HFFc6 (cell line): ENCODE measurements at places on chromosomes 6 and 20.

GRCh38 chr6:11331111-11331510 lies 98.6 kb upstream of the NEDD9 start:
- no peak for DNase-seq

GRCh38 chr6:162618448-162619002 lies 109.0 kb downstream of the PRKN start:
- no peak for DNase-seq

DNA sequence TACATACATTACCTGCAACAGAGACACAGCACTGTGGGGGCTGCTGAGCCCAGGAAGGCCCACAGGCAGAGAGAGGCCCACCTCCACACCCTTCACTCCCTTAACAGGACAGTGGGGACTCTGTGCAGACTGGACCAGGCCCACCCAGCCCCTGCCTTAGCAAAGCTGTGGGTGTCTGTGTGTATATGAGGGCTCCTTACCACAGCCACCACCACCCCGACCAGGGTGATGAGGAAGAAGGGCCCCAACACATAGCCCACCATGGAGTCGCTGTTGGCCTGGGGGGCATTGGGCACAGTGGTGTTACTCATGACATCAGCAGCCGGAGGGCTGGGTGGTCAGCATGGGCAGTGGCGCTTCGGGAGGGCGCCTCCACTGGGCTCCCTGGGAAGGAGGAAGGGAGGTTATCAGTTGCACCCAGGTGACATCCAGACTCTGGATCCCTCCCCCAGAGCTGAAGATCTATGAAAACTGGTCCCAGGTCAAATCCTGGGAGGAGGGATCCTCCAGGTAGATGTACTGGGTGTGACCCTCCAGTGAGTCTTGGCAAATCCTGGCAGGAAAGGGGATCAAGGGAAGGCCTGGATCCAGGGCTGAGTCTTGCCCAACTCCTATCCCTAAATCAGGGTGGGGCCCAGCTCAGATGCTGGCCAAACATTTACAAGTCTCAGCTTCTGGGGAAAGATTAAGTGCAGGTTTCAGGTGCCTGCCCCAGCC lies 1.2 kb downstream of the SMIM29 start:
- DNase-seq: no peak

- DNase-seq: no peak
These were observed 28.2 kb downstream of the ESF1 start for GRCh38 chr20:13756551-13756950.

DNA sequence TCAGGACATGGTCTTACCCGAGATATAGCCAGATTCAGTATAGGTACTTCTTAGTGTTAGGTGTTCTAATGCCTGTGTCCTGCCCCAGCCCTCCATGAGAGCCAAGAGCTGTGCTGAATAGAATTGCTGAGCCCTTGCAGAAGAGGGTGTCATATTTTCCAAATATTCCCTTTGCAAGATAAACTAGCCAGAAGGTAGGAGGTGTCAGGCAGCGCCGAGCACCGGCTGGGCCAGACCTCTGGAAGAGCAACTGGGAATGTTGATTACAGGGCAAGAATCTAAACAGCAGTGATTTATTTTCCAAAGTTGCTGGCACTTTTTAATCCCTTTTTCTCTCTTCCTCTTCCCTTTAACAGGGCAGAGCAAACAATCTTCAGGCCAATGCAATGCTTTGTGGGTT lies 37.1 kb upstream of the EZR start:
- DNase-seq: no peak

DNA sequence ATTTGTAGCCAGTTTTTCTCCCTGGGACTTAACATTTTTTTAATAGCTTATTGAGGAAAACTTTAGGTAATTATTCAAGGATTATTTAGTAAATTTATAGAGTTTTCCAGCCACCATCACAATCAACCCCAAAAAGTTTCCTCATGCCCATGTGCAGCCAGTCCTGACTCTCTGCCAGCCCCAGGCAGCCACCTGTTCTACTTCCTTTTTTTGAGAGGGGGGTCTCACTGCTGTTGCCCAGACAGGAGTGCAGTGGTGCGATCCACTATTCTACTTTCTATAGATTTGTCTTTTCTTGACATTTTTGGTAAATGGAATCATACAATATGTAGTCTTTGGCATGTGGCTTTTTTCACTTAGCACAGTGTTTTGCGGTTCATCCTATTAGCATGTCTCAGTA lies 200.1 kb downstream of the FARS2 start:
- no peak for DNase-seq

GRCh38 chr6:40882323-40882997 lies 156.6 kb downstream of the UNC5CL start:
- DNase-seq: no peak

- DNase-seq: no peak
These were observed 48.8 kb upstream of the CDH22 start for GRCh38 chr20:46357030-46357514.

DNA sequence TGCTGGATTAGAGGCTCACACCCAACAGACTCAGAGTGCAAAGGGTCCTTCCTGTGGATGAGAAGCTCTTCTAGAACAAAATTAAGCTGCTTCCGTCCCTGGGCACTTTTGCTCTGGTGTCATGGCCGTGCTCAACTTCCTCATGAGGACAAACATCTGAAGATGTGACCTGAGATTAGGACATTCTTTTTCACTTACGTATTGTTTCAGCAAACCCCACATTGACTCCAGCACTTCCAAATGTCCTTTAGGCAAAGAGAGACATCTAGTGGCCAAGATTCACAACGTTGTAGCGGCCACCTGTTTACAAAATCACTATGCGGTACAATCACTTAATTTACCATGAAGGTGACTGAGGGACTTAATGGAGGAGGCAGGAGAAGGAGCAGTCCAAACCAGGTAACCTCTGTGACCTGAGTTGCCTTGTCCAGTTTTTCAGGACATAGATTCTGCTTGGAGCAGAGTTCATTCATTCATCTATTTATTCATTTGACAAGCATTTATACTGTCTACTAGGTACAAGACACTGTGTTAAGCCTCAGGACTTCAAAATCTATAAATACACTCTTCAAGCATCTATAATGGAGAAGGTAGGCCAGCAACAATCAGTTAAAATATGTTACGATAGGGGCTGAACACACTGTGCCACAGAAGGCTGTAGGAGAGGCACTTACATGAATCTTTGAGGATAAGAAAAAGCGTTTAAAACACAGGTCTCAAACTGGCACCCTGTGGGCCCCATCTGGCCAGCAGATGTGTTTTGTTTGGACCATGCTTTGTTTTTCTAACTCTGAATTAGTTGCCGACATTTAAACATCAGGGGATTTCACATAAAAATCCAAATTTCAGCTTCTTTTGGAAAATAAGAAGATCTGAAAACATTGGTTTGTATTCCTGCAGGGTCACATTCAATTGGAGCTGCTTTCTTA lies 5.6 kb upstream of the ADGRF1 start:
- peak; percentile 78 for DNase-seq

- DNase-seq: no peak
These were observed 982 bp upstream of the GGT7 start for GRCh38 chr20:34873583-34874093.

- DNase-seq: no peak
These were observed 6.5 kb upstream of the BPIFB1 start for GRCh38 chr20:33276303-33277113.

DNA sequence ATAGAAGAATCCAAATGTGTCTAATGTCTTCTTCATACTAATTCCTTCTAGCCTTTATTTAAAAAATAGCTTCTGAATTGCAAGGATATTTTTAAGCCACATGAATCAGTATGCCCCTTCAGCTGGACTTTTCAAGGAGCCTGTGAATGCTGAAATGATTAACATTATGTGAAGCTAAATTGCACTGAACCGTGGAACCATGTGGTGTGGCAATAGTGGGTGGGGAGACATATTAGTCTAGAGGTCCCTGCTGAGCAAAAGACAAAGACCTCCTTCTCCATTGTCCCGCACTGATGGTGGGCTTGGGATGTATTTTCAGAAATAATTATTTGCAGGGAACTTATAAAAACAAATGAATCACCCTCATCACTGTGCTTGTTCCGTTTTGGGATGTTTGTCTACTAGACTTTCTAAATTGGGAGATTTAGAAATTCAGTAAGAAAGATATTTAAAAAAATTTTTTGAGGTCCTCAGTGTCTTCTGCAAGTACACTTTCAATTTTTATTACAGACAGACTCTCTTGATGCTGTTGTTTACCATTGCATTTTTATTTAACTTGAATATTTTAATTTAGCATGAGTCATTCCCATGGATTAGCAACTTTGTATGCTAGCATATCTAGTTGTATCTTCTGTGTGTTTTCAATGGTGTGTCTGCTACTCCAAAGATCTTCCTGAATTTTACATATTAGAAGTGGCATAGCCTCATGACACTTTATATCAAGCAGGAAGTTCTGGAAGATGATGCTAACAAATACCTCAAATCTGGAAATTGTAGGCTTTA lies 238.1 kb downstream of the LAMA2 start:
- no peak for DNase-seq

GRCh38 chr20:41350408-41350962 lies 9.9 kb downstream of the LPIN3 start:
- DNase-seq: no peak

DNA sequence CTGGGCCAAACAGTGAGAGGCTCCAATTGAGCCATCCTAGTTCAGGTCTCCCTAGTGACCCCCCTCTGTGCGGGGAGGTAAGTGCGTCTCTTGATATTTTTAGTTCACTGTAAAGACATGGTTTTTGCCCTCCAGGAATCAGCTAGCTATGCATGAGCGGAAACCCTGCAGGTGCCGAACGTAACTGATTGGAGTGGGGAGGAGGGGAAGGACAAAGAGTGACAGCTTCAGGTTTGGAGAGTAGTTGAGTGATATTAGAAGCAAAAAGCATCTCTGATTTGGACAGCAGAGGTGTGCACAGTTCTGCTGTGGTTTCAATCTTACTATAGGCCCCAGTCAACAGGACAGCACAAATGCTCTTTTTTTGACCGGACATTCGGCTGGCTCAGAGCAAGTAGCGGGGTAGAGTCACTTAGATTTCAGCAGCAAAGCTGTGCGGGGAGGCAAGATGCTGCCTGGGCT lies 31.8 kb downstream of the TBC1D7 start:
- DNase-seq: no peak

DNA sequence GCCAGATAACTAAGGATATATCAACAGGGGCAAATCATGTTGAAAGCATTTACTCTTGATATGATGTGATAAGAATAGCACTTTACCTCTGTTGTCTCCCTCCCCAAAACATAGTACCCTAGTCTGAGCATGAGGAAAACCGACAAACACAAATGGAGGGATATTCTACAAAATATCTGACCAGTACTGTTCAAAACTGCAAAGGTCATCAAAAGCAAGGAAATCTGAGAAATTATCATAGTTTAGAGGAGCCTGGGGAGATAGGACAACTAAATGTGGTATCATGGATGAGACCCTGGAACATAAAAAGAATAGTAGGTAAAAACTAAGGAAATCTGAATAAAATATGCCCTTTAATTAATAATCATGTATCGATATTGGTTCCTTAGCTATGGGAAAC lies 483.3 kb upstream of the RNF217 start:
- DNase-seq: no peak

DNA sequence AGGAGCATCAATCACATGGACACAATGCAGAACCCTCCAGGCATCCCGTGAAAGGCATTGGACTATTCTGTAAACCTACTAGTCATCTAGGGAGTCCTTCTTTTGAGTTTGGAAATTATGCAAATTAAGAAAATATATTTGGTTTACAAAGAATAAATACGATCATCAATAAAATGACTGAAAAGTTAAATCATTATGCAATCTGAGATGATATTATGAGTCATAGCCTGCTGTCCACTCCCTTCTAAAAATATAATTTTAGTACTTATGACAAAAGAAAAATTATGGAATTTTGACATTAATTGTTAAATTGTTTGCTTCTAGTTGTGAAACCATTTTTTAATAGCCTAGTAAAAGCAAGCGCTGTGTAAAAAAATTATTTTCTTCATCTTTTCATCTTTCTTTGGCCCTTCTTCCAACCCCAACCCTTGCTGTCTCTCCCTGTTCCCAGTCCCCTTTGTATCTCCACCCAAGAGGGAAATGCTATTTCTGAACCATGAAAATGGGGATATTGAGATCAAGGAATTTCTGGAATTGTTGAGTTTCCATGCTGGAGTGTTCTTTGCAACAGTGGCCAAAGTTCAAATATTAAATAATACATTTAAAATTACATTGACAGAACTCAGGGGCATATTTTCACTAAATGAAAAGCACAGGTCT lies 599.8 kb downstream of the COL12A1 start:
- DNase-seq: no peak

DNA sequence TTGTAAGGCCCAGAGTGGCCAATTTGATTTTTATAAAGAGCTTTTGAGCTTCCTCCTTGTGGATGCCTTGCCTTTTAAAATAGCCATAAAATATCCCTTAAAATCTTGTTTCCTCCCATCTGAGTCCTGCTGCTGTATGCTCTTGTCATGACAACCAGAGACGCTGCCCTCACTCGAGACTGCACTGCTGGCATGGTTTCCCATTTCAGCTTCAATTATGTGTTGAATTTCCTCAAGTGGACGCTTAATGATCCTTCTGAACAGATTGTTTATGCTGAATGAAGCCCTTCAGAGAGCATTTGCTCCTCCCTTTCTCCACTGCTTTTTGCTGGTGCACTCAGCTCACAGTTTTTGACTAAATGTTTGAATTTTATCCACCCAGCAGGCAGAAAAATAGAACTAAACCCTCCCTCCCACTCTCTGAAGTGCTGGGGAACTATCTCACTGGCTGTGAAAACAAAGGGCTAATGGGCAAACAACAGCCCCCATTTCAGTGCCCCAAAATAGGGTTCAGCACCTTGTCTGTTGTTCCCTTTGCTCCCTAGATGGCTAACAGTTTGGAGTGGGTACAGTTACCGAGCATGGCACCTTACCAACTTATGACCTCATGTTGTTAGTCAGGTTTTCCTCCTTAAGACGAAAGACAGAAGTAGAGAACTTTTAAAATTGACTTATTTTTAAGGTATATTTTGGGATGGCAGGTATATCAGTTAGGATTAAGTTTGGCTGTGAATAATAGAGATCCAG lies 45.5 kb upstream of the RNF8 start:
- DNase-seq: peak; percentile 18

DNA sequence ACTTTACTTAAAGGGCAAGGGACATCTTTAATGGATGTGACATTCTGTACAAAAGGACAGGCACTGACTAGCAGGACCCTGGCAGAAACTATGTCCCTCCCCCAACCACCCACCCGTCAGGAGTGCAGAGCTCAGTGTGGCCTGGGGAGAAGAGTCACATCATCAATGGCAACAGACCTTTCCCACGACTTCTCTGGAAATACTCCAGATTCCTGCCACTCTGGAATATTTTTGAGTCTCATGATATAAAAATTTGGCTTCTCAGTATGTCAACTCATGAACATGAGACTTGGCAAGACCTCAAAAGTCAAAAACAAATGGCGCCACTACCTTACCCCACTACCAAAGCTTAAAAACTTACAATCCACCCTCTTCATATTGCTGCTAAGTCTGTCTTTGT lies 118.3 kb downstream of the SLC23A2 start:
- no peak for DNase-seq

- peak; percentile 98 for DNase-seq
These were observed 17.9 kb downstream of the ABHD12 start for GRCh38 chr20:25372584-25373336.
